Vagina (tissue), 2 donors: ENCODE measurements at places on chromosomes 5 and 9. TPM values are rescaled to one million over a fixed set of nuclear protein-coding genes. Genes with fewer than 3 reads are reported as not detected.
A peak's percentile ranks its signal among the peaks of the same experiment; 100 is the strongest.

GRCh38 chr9:126399251-126399650 is 72.6 kb downstream of the MVB12B start:
- DNase-seq, result no peak
- no peaks in the 10 kb centered on the region for H3K27me3 ChIP-seq
- no peaks in the 10 kb centered on the region for H3K36me3 ChIP-seq
- peak overlapping the region; percentile 24 for H3K27ac ChIP-seq
- no peak overlapping the region for H3K4me3 ChIP-seq

DNA sequence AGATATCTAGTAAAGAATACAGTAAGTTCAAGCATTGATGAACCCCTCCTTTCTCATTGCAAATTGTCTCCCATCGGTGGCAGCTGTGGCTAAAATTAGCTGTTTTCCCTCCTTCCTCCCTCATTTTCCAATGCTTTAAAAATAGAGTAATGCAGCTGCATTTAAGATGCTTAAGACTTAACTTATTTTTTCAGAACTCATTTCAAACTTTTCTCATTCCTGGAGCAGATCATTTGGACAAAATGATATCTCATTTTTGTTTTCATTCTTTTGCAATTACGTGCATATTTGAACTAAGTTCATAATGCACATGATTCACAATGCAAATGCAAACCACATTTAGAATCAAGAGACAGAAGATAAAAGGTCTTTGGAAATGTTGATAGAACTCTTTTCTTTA is 14.6 kb downstream of the HSPB3 start:
- peaks cover 6% of the 10 kb centered on the region for H3K4me1 ChIP-seq
- H3K4me3 ChIP-seq, result peak overlapping the region; percentile 19
- H3K36me3 ChIP-seq, result no peaks in the 10 kb centered on the region
- H3K27me3 ChIP-seq, result no peaks in the 10 kb centered on the region
- DNase-seq, result no peak

DNA sequence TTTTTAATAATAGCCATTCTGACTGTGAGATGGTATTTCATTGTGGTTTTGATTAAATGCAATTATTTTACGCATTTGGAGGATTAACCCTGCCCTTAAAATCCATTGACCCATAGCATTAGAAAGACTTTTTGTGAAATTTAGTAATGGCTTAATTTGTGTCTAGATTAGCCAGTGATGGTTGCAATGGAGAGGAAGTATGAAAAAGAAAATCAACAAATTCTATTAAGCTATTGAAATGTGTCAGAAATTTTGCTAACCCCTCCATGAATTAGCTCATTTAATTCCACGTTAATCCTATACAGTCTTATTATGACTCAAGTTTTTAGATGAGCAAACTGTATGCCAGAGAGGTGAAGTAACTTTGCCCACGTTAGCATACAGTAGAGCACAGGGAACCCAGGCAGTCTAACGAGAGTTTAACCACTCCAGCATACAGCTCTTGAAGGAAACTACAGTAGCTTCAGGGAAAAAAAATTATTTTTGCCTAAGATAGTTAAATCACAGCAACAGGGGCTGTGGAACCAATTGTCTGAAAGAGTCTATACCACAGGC is 158.2 kb upstream of the PPP2R2B start:
- H3K27me3 ChIP-seq, result no peaks in the 10 kb centered on the region
- no peaks in the 10 kb centered on the region for H3K4me1 ChIP-seq
- no peak overlapping the region for H3K27ac ChIP-seq
- no peaks in the 10 kb centered on the region for H3K36me3 ChIP-seq
- no peak overlapping the region for H3K4me3 ChIP-seq

GRCh38 chr9:120936764-120937122 is 10.1 kb upstream of the TRAF1 start:
- peak overlapping the region; percentile 93 for H3K27ac ChIP-seq
- no peak for DNase-seq
- peaks cover 65% of the 10 kb centered on the region for H3K4me1 ChIP-seq
- no peaks in the 10 kb centered on the region for H3K36me3 ChIP-seq

DNA sequence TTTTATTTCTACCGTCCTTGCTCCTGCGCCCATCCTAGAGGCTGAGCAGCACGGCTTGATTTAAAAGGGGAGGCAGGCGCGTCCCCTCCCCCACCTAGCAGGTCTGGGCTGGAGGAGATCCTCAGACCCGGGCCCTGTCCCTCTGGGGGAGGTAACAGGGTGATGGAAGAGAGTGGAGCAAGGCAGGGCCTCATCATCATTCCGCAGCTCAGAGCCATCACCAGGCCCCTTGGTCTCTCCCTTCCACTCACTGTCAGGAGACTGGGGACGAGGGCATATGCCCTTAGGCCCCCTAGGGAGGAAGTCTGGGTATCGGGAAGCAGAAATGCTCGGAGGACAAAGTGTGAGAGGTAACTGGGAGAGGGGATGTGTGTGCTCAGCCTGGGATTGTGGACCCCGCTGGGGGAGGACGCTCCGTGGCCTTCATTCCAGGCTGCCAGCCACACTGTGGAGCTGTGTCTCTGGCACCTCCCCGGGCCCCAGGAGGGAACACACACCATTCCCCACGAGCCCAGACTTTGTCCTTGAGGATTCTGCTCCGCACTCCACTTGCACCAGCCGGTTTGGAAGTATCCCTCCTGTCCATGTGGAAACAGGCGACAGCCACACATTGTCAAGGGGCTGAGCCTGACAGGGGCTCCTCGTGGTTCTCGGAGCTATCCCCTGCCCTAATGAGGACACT is 761 bp downstream of the REEP2 start:
- no peaks in the 10 kb centered on the region for H3K27me3 ChIP-seq
- H3K4me1 ChIP-seq, result peaks cover 20% of the 10 kb centered on the region
- H3K27ac ChIP-seq, result peak overlapping the region; percentile 25

DNA sequence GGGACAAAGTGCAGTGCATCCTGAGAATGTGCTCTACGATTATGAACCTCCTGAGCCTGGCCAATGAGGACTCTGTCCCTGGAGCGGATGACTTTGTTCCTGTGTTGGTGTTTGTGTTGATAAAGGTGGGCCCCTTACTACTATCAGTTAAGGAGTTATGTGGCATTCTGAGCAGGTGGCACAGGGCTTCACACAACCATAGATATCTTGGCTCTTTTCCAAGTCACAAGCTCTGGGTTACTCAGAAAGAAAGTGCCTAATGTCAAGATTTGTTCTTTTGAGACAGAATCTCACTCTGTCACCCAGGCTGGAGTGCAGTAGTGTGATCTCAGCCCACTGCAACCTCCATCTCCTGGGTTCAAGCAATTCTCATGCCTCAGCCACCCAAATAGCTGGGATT is 99.0 kb downstream of the GAPVD1 start:
- no peak overlapping the region for H3K4me3 ChIP-seq
- no peaks in the 10 kb centered on the region for H3K4me1 ChIP-seq
- H3K36me3 ChIP-seq, result peaks cover 81% of the 10 kb centered on the region
- H3K27me3 ChIP-seq, result no peaks in the 10 kb centered on the region
- H3K27ac ChIP-seq, result no peak overlapping the region
- no peak for DNase-seq

GRCh38 chr5:177403102-177403791 is 2.8 kb upstream of the PFN3 start:
- peak overlapping the region; percentile 64 for H3K4me3 ChIP-seq
- peak overlapping the region; percentile 60 for H3K27ac ChIP-seq
- H3K36me3 ChIP-seq, result no peaks in the 10 kb centered on the region
- no peak for DNase-seq

DNA sequence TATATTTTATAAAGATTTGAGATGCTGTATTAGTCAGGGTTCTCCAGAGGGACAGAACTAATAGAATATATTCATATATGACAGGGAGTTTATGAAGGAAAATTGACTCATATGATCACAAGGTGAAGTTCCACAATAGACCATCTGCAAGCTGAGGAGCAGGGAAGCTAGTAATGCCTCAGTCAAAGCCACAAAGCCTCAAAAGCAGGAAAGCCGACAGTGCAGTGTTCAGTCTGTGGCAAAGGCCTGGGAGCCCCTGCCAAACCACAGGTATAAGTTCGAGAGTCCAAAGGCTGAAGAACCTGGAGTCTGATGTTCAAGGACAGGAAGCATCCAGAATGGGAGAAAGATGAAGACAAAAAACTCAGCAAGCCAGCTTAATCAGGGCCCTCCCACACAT is 382.2 kb downstream of the LRRC70 start:
- no peak overlapping the region for H3K27ac ChIP-seq
- no peak for DNase-seq
- H3K36me3 ChIP-seq, result no peaks in the 10 kb centered on the region
- H3K4me1 ChIP-seq, result no peaks in the 10 kb centered on the region

- peak overlapping the region; percentile 44 for H3K4me3 ChIP-seq
- no peaks in the 10 kb centered on the region for H3K27me3 ChIP-seq
- peaks cover 13% of the 10 kb centered on the region for H3K4me1 ChIP-seq
- no peak overlapping the region for H3K27ac ChIP-seq
Measured at GRCh38 chr9:3181049-3181953, 337.4 kb upstream of the PUM3 start.

- no peaks in the 10 kb centered on the region for H3K27me3 ChIP-seq
- no peak overlapping the region for H3K27ac ChIP-seq
- no peak for DNase-seq
Measured at GRCh38 chr9:133768371-133768858, 30.3 kb upstream of the SARDH start.

DNA sequence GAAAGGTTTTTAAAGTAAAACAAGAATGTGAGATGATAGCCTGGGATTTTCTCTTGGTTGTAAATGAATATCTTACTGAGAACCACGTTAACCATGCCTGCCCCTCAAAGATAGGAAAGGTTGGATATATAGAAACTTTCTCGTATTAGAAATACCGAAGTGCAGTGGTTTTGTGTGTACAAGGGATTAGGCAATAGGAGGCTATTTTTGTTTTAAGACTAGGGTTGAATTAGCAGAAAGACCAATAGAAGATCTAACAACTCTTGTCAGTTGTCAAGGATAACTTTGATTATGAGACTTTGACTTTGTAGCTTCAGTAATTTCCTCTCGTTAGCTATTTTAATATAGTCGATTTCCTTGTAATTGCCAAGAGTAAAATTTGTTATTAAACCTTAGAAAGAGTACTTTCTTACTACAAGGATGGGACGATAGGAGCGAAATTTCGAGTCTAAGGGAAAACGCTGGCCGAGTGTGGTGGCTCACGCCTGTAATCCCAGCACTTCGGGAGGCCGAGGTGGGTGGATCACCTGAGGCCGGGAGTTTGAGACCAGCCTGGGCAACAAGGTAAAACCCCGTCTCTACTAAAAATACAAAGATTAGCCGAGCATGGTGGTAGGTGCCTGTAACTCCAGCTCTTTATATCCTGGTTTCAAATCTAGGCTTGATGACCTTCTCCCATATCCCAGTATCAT is 838 bp downstream of the POLK start:
- H3K36me3 ChIP-seq, result no peaks in the 10 kb centered on the region
- H3K27ac ChIP-seq, result peak overlapping the region; percentile 91
- DNase-seq, result no peak
- H3K27me3 ChIP-seq, result no peaks in the 10 kb centered on the region
- H3K4me1 ChIP-seq, result peaks cover 31% of the 10 kb centered on the region
- H3K4me3 ChIP-seq, result peak overlapping the region; percentile 67

DNA sequence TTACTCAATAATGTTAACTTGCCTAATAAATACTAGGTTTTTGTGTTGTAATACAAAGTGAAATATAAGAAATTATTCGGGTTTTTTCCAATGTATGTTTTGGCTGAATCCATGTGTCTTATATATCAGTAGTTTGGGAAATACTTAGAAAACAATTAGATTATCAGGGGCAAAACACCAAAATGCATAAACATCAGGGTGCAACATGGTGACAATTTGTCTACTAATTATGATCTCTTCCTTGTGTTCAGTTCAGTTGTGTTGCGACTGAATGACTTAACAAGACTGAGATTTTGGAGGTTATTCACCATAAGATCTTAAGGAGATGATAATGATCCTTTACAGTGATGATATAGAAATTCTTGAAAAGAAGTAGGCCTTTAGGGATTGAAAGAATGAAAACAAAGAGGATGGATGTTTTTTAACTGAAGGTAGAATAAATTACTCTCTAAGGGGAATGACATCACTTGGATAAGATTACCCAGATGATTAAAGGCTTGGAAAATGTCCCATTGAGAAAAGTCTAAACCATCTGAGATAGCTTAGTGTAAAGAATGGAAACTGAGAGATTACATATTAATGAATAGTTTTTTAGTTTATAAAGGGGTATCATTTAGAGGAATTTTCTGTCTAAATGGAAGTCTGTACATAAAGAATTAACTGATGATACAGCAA is 415.8 kb downstream of the SPATA31D1 start:
- no peak overlapping the region for H3K4me3 ChIP-seq
- H3K4me1 ChIP-seq, result peaks cover 6% of the 10 kb centered on the region
- no peaks in the 10 kb centered on the region for H3K27me3 ChIP-seq
- DNase-seq, result no peak

DNA sequence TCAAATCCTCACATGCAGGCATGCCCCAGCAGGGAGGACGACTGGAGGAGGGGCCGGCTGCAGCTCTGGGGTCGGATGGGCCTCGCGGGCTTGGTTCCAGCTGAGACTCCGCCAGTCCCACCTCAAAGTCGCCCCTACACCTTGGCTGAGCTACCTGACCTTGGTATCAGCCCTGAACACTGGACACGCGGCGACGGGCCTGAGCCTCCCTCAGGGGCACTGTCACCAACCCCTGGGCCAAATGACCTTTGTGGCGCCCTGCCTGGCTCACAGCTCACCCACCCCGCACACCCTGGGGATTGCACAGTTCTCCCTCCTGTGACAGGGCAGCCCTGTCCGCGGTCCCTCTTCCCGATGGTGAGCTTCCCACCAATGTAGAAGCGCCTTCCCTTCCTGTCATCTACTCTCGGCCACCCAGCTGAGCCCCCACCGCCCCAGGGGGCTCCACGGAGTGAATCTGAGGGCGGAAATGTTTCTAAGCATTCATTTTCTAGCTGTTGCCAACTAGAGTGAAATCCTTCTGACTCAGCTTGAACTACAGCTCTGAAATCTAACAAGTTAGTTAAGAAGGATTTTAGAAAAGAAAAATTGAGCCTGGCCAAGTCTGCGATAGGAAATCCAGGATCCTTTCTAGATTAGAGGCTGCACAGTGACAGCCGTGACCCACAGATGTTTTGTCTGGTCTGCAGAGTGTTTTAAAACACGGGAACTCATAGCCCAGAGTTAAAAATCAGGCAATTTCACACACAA is 138.9 kb upstream of the PHYKPL start:
- no peaks in the 10 kb centered on the region for H3K36me3 ChIP-seq
- no peak for DNase-seq
- peaks cover 15% of the 10 kb centered on the region for H3K4me1 ChIP-seq
- H3K27ac ChIP-seq, result peak overlapping the region; percentile 76

GRCh38 chr5:58094031-58094430 is 365.9 kb downstream of the PLK2 start:
- no peaks in the 10 kb centered on the region for H3K36me3 ChIP-seq
- no peaks in the 10 kb centered on the region for H3K4me1 ChIP-seq
- H3K27ac ChIP-seq, result no peak overlapping the region
- H3K4me3 ChIP-seq, result no peak overlapping the region

GRCh38 chr5:132704875-132705274 is 31.1 kb downstream of the IL4 start:
- H3K36me3 ChIP-seq, result no peaks in the 10 kb centered on the region
- no peak overlapping the region for H3K27ac ChIP-seq
- H3K27me3 ChIP-seq, result no peaks in the 10 kb centered on the region
- DNase-seq, result no peak
- no peak overlapping the region for H3K4me3 ChIP-seq

- no peaks in the 10 kb centered on the region for H3K4me1 ChIP-seq
- DNase-seq, result no peak
- H3K4me3 ChIP-seq, result no peak overlapping the region
- H3K36me3 ChIP-seq, result no peaks in the 10 kb centered on the region
- no peaks in the 10 kb centered on the region for H3K27me3 ChIP-seq
Measured at GRCh38 chr5:39755452-39755851, 330.7 kb upstream of the DAB2 start.

- H3K4me3 ChIP-seq, result no peak overlapping the region
- H3K27me3 ChIP-seq, result no peaks in the 10 kb centered on the region
- H3K36me3 ChIP-seq, result no peaks in the 10 kb centered on the region
- peaks cover 7% of the 10 kb centered on the region for H3K4me1 ChIP-seq
Measured at GRCh38 chr9:3511551-3511950, 14.2 kb downstream of the RFX3 start.

The MEGF10 gene
- 0.74 TPM for total RNA-seq

The CCDC171 gene
- 2.9 TPM for total RNA-seq

The MED7 gene
- total RNA-seq, result 19.4 TPM

The MEF2C gene
- 22.3 TPM for total RNA-seq

The SHOC1 gene
- 0.25 TPM for total RNA-seq
